Common myeloid progenitor, CD34-positive (primary cell): ENCODE measurements at places on chromosomes 5 and 9.

DNA sequence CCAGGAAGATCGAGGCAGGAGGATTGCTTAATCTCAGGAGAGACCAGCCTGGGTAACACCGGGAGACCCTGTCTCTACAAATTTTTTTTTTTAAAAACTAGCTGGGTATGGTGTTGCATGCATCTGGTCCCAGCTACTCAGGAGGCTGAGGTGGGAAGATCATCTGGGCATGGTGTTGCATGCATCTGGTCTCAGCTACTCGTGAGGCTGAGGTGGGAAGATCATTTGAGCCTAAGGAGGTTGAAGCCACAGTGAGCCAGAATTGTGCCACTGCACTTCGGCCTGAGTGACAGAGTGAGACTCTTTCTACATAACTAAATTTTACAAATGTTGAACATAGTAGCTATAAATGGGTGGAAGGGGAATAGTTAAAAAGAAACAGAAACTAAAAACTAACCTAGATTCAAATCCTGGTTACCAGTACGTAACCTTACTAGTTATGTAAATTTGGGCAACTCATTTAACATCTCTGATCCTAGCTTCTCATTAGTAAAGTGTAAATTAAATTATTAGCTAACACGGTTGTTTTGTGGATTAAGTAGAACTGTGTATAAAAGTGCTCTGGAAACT lies 41.7 kb downstream of the TMEM161B start:
- no peak for DNase-seq

GRCh38 chr9:134855900-134856377 lies 24.7 kb upstream of the FCN2 start:
- DNase-seq: no peak

DNA sequence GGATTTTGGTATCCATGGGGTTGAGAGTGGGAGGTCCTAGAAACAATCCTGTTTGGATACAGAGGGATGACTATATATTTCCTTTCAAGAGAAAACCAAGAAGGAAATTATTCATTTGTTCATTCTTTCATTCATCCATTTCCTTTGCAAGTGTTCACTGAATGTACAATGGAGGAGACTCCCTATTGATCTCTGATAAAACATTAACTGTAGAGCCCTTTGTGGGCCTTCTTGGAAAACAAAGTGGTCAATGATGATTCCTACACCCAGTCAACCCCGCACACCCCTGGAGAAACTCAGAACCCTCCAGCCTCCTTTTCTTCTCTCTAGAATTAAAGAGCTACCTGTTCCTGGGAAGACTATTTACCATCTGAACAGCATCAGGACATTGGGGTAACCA lies 247.3 kb downstream of the AUH start:
- DNase-seq: no peak

- peak; percentile 76 for DNase-seq
Measured at GRCh38 chr5:145984072-145984471, 47.7 kb downstream of the SH3RF2 start.
